ENCODE measurements at places on chromosomes 2 and 18. TPM values are rescaled to one million over a fixed set of nuclear protein-coding genes. Genes with fewer than 3 reads are reported as not detected.

Gene DLGAP1
- total RNA-seq = 7.2 TPM

DNA sequence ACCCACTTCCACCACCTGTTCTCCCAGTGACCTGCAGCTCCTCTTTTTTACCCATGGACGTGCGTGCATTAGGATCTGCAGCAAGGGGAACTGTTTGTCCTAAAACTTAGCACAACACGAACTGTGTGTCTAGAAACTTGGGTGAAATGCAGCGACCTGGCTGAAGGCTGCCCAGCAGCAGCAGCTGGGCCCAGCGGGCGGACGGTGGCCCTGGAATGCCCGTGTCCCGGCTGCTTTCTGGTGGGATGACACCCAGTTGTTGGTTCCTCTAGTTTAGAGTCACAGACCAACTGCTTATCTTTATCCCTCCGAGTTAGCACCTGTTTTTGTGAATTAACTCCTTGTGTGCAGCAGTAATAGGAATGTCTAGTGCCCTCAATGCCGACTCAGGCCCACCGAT lies 61.9 kb upstream of the PXDN start:
- no peak overlapping the region for H3K27ac ChIP-seq
- no peak overlapping the region for H3K4me3 ChIP-seq
- DNase-seq = no peak
- H3K27me3 ChIP-seq = no peaks in the 10 kb centered on the region
- no peaks in the 10 kb centered on the region for H3K4me1 ChIP-seq

GRCh38 chr18:26549263-26550094 lies 1.1 kb upstream of the KCTD1 start:
- peaks cover 20% of the 10 kb centered on the region for H3K4me1 ChIP-seq
- H3K4me3 ChIP-seq = peak overlapping the region; percentile 71
- H3K27ac ChIP-seq = peak overlapping the region; percentile 83
- no peaks in the 10 kb centered on the region for H3K36me3 ChIP-seq
- H3K27me3 ChIP-seq = peaks cover 21% of the 10 kb centered on the region

Gene HS1BP3
- total RNA-seq = 11.3 TPM

Gene TMEM18
- 12.9 TPM for total RNA-seq

DNA sequence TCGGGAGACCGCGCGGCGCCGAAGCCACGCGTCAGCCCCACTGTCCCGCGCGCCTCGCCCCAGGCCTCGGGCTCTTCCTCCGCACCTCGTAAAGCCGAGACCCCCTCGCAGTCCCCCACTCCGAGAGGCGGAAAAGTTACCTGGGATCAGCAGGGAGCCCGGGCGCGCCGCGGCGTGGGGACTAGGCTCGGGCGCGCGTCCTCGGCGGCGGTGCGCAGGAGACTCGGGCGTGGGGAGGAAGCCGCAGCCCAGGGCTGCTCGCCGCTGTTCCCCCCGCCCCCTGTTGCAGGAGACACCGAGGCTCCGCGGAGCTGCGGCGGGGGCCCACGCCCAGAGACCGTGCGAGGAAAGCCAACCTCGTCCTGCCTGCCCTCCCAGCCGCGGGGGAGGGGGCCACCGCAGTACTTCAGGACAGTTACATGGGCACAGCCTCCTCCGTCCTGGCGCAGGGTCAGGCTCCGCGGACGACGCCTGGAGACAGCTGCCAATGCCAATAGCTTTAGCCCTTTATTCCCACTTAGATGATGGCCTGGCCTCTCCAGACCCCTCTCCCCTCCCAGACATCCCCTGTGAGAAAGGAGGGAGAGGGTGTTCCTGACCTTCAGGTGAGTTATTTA lies at the start of gene EPB41L3:
TSS of gene EPB41L3 (minus strand) at position 225 of the 617 bp plus-strand sequence. CDS start 54,814 bp downstream, outside the sequence.
- no peaks in the 10 kb centered on the region for H3K36me3 ChIP-seq
- H3K4me1 ChIP-seq = peaks cover 31% of the 10 kb centered on the region
- H3K27me3 ChIP-seq = peaks cover 18% of the 10 kb centered on the region
- peak within 1 kb of the TSS; percentile 64 for H3K4me3 ChIP-seq
- peak within 1 kb of the TSS; percentile 56 for H3K27ac ChIP-seq
- DNase-seq = peak; percentile 28

GRCh38 chr18:41992703-41993102 lies 37.7 kb downstream of the PIK3C3 start:
- no peaks in the 10 kb centered on the region for H3K27me3 ChIP-seq
- no peaks in the 10 kb centered on the region for H3K4me1 ChIP-seq
- H3K4me3 ChIP-seq = no peak overlapping the region
- H3K36me3 ChIP-seq = peaks cover 99% of the 10 kb centered on the region

GRCh38 chr2:89767572-89768435 lies 1076.3 kb downstream of the RPIA start:
- DNase-seq = peak; percentile 74
- H3K27ac ChIP-seq = no peak overlapping the region
- H3K4me3 ChIP-seq = peak overlapping the region; percentile 31
- H3K36me3 ChIP-seq = no peaks in the 10 kb centered on the region
- peaks cover 67% of the 10 kb centered on the region for H3K27me3 ChIP-seq
- no peaks in the 10 kb centered on the region for H3K4me1 ChIP-seq

Gene ANKRD23
- total RNA-seq = 3.9 TPM

DNA sequence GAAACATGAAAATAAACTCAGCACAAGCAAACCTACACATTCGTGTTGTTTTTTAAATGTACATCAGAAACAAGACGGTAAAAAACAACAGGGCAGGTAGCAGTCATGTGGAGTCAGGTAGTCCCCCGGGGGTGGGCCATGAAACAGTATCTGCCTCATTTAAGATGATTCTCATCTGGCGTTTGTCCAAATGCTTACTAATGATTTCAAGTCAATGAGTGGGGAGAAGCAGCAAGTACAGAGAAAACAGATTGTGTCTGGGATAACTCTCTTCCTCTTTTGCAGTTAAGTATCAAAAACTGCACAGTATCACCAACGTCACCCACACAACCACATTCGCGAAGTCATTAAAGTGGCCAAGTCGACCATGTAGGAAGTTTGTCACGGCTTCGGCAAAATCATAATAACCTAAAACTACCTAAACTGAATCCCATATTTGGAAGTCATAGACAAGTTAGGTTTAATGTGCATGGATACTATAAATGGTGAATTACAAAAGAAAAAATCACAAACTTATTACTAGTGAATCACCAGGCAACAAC lies 1.3 kb downstream of the LAPTM4A start:
- no peaks in the 10 kb centered on the region for H3K36me3 ChIP-seq
- H3K4me3 ChIP-seq = peak overlapping the region; percentile 91

GRCh38 chr2:173984866-173985604 lies 19.9 kb upstream of the SP3 start:
- no peaks in the 10 kb centered on the region for H3K36me3 ChIP-seq
- H3K27me3 ChIP-seq = no peaks in the 10 kb centered on the region
- no peak overlapping the region for H3K27ac ChIP-seq
- H3K4me1 ChIP-seq = peaks cover 82% of the 10 kb centered on the region
- no peak for DNase-seq
- no peak overlapping the region for H3K4me3 ChIP-seq

DNA sequence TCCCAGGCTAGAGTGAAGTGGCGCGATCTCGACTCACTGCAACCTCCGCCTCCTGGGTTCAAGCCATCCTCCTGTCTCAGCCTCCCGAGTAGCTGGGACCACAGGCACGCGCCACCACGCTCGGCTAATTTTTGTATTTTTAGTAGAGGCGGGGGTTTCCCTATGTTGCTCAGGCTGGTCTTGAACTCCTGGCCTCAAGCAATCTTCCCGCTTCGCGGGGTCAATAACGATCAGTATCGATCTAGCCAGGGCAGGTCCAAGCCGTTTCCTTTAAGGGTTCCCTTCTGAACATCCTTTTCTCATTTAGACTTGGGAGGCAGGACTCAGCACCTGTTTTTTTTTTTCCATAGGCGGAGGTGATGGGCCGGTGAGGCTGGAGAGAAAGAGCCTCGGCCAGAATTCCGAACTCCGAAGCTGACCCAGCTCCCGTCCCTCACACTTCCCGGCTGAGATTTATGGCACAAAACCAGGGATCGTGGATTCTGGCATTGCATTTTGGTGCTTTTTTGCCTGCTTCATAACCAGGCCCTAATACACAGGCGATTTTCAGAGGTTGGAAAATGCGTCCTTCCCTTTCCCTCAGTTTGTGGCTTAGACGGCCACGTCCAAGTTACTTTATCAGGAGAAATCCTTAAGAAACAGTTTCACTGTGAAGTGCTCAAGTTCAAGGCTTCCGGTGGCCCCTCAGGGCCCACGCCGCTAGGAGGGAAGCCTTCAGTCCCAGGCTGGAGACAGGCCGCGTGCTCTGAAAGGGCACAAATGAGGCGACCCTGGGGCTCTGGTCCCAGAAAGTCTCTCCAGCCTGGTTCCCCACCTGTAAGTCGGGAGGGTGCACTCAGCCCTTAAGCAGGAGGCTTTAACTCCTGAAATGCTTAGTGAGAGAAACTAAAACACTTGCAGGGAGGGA lies 998 bp upstream of the SLC66A3 start:
- DNase-seq = peak; percentile 41
- peaks cover 4% of the 10 kb centered on the region for H3K4me1 ChIP-seq
- no peaks in the 10 kb centered on the region for H3K36me3 ChIP-seq
- peak overlapping the region; percentile 40 for H3K4me3 ChIP-seq

GRCh38 chr2:134104754-134105153 lies 149.1 kb upstream of the MGAT5 start:
- peaks cover 5% of the 10 kb centered on the region for H3K4me1 ChIP-seq
- H3K36me3 ChIP-seq = no peaks in the 10 kb centered on the region
- H3K27ac ChIP-seq = no peak overlapping the region
- no peaks in the 10 kb centered on the region for H3K27me3 ChIP-seq
- no peak overlapping the region for H3K4me3 ChIP-seq

Gene CNGA3
- total RNA-seq = not detected

DNA sequence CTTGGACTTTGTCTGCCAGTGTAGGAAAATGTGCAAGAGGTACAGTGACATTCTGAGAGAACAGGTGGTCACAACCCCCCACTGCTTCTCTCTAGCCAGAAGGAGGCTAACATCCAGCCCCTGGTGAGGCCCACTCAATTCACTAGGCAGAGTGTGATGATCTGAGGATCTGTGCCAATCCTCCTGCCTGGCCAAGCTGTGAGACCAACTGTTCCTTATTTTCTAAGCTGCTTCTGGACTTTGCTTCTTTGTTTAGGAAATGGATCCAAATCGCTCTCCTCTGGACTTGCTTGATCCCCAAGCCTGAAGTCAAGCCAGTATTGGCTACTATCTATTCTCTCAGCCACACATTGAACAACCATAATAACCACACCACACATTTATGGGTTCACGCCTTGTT lies 202.8 kb downstream of the PIK3C3 start:
- H3K36me3 ChIP-seq = no peaks in the 10 kb centered on the region
- no peak overlapping the region for H3K4me3 ChIP-seq
- no peaks in the 10 kb centered on the region for H3K27me3 ChIP-seq

Gene HSPE1
- total RNA-seq = 157 TPM

Gene GALNT14
- total RNA-seq = 0.33 TPM

- H3K4me1 ChIP-seq = peaks cover 5% of the 10 kb centered on the region
- H3K36me3 ChIP-seq = no peaks in the 10 kb centered on the region
- no peak for DNase-seq
- H3K27ac ChIP-seq = no peak overlapping the region
- no peak overlapping the region for H3K4me3 ChIP-seq
Observed at GRCh38 chr2:111035830-111036441, 84.8 kb upstream of the BCL2L11 start.

- H3K36me3 ChIP-seq = no peaks in the 10 kb centered on the region
- no peak overlapping the region for H3K4me3 ChIP-seq
- no peaks in the 10 kb centered on the region for H3K27me3 ChIP-seq
Observed at GRCh38 chr2:164843346-164843911, 1.8 kb upstream of the COBLL1 start.

Gene TXNL1
- total RNA-seq = 98.2 TPM
